Activated CD4-positive, alpha-beta T cell treated with anti-CD3 and anti-CD28 coated beads, Interleukin-2, Interleukin-6, amounts not matched to agents 100 ng/mL and 50 ng/mL, durations not matched to agents 16 hours and 8 hours (primary cell): ENCODE measurements at places on chromosomes 5 and 9.

DNA sequence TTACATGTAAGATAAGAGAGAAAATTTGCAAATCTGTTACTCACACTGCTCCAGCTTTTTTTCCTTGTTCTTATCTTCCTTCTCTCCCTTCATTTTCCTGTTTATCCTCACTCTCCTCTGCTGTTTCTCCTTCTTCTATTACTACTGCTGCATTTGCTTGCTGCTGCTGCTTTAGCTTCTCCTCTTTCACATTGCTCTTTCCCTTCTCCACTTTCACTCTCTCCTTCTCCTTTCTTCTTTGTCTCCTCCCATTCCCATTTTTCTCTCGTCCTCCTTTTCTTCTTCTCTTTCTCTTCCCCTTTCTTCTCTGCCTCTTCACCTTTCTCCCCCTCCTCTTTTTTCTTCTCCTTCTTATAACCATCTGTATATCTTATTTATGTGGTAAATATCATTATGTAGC, 288.6 kb downstream of the CDH9 start:
- DNase-seq = no peak

GRCh38 chr5:60533789-60534188, 166.2 kb downstream of the DEPDC1B start:
- DNase-seq = no peak

DNA sequence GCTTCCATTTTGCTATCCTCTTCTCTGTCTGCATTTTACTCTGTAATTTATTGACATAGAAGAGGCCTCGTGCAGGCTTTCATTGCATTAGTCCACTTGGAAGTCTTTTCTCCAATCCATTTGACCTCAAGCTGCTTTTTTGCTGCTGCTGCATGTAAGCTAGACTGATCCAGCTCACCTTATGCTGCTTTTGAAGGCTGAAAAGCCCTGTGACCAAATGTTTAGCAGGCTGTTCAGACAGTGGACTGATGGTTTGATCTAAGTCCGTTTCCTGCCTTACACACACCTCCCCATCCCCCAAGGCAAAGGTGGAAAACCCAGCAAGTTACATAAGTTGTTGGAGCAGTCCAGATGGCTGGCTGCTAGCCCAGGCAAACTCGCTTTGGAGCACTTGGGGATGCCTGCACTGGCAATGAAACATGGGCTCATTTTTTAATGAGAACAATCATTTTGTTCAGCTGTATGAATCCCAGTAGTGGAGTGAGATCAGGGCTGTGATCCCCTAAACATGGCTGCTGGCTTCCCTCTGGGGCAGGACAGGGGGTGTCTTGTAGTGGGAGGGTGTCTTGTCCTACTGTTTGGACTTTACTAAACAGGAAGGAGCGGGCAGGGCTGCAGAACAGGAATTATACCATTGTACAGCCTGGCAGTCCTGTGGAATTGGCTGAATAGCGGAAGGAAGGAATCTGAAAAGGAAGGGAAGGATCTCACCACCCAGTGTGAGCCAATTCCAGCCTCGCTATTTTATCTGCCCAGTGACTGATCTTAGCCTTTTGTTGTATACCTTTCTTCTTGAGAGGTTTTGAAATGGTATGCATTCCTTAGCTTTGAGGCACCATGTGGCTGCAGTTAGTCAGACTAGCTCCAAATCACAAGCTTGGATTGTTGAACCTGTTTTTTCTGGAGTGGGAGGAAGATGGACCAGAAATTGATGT, 212.0 kb downstream of the ARHGAP26 start:
- no peak for DNase-seq

- DNase-seq = no peak
Observed at GRCh38 chr5:59522201-59522831, 371.2 kb downstream of the PDE4D start.

- no peak for DNase-seq
Observed at GRCh38 chr5:138610415-138610917, 35.3 kb upstream of the HSPA9 start.
